Left ventricle myocardium inferior (tissue), 1 donor: ENCODE measurements at places on chromosomes 12 and 14. TPM values are rescaled to one million over a fixed set of nuclear protein-coding genes. Genes with fewer than 3 reads are reported as not detected.

The CRY1 gene
- total RNA-seq: 10.0 TPM

The SLC16A7 gene
- total RNA-seq: 134 TPM

The SERPINA9 gene
- total RNA-seq: not detected

The OTX2 gene
- total RNA-seq: not detected

The CISTR gene
- 2.1 TPM for total RNA-seq
